ENCODE measurements at places on chromosomes 7 and 10. TPM values are rescaled to one million over a fixed set of nuclear protein-coding genes. Genes with fewer than 3 reads are reported as not detected.

DNA sequence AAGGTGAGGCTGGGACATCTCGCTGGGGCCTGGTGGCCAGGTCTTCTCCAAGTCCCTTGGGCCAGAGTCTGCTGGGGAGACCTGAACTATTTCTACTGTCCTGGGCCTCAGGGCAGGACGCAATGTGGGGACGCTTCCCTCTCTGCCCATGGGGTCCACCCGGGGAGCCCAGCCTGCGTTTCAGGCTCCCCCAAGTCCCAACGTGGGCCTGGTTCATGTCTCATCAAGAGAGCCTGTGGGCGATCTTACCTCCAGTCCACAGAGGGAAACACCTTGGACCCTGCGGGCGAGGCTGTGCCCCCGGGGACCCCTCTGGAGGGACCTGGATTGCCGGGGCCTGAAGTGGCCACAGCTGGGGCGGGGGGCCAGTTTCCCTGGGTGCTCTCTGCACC lies 91.7 kb downstream of the DNAJB6 start:
- DNase-seq = no peak

GRCh38 chr7:148978091-148978490 lies 50.2 kb downstream of the PDIA4 start:
- DNase-seq = no peak

Gene CNTNAP2
- total RNA-seq = not detected

Gene MRLN
- total RNA-seq = not detected
